Foreskin keratinocyte (primary cell): ENCODE measurements at places on chromosomes 7 and 10.

- DNase-seq: no peak
Measured at GRCh38 chr7:131649003-131649541, 92.6 kb upstream of the PODXL start.

DNA sequence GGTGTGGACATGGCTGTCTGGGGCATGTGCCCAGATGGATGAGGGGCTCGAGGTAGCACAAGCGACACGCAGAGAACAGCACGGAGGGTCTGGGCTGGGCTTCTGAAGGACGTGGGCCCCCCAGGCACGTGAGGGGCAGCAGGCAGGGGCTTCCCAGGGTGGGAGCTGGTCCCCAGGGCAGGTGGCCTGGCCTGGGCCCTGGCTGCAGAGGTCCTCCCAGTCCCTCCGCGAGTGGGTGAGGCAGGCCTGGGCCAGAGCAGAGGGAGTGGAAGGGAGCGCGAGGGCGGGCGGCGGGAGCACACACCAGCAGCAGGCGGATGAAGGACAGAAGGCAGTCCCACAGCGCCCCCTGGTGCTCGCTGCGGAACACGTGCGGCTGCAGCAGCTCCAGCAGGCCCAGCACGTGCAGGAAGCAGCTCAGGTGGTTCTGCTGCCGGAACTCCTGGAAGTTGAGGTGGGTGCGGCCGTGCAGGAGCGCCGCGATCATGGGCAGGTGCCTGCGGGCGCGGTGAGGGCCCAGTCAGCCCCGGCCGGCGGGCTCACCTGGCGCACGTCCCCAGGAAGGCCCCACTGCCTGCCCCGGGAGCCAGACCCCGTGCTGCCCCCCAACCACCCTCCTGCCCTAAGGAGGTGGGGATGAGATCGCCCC, 14.7 kb upstream of the MICALL2 start:
- DNase-seq: peak; percentile 84

GRCh38 chr10:13773043-13773442, 186.3 kb downstream of the PRPF18 start:
- DNase-seq: peak; percentile 63

- DNase-seq: no peak
Measured at GRCh38 chr7:151123158-151123821, 37.0 kb downstream of the AGAP3 start.

- no peak for DNase-seq
Measured at GRCh38 chr10:73910401-73910763, 550 bp upstream of the PLAU start.

DNA sequence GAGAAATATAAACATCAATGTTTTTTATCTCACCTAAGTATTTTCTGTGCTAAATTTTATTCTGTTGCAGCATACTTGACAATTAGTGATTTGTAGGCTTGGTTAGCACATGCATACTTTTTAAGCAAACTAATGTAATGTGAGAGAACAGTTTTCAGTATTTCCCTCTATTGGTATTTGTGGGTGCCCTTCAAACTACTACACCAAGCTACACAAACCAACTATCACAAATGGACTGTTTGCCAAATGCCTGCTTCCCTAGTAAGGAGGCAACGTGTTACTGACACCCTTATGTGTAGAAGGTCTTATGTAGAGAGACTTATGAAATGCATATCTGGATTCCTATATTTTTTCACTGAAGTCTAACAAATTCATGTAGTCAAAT, 98.4 kb upstream of the FZD1 start:
- no peak for DNase-seq

GRCh38 chr10:36185097-36185496, 543.0 kb upstream of the FZD8 start:
- no peak for DNase-seq

DNA sequence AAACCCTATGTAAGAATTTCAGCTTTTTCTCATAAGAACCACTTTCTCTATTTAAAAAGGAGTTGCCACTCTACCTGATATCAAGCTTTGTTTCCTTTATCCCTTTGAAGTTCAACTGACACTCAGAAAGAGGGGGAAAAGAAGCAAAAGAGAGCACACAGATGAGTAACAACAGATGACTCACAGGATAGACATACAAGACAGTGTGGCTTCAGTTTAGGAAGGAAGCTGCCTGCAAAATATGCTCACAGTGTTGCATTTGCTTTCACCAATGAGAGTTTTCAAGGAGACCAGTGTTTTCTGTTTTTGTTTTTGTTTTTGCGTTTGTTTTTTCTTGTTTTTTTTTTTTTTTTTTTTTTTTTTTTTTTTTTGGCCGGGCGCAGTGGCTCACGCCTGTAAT, 1181.6 kb downstream of the DNAJB9 start:
- DNase-seq: peak; percentile 40

GRCh38 chr10:79078367-79079053, 9.7 kb downstream of the ZMIZ1 start:
- no peak for DNase-seq

GRCh38 chr10:30014511-30014910, 44.9 kb downstream of the JCAD start:
- DNase-seq: no peak

DNA sequence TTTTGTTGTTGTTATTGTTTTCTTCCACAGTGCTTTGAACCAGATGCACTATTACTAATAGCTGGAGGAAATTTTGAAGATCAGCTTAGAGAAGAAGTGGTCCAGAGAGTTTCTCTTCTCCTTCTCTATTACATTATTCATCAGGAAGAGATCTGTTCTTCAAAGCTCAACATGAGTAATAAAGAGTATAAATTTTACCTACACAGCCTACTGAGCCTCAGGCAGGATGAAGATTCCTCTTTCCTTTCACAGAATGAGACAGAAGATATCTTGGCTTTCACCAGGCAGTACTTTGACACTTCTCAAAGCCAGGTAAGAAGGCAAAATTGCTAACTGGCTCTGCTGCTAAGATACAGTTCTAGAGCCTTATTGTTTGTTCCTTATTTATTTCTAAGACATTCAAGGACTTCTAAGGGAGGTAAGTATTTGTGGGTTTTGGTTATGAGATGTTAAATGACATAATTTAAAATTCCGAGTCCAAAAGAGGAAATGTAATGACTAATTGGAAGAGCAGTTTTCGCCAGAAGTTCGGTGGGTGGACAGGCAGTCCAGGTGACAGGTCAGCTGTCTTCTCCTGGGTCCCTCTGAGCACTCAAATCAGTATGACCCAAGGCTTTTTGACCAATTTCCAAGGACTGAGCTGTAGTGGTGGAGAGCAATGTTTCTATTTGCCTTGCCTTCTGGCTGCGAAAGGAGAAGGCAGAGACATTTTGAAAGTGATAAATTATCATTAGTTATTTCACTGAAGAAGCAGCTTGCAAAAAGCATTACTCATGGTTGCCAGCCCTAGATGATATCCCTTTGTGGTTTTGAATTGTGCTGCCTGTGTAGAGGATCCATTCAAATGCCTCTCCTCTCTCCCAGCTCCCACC, 10.1 kb downstream of the SLC39A12 start:
- peak; percentile 56 for DNase-seq

- DNase-seq: peak; percentile 23
Measured at GRCh38 chr7:76310102-76310957, 7.9 kb downstream of the HSPB1 start.

DNA sequence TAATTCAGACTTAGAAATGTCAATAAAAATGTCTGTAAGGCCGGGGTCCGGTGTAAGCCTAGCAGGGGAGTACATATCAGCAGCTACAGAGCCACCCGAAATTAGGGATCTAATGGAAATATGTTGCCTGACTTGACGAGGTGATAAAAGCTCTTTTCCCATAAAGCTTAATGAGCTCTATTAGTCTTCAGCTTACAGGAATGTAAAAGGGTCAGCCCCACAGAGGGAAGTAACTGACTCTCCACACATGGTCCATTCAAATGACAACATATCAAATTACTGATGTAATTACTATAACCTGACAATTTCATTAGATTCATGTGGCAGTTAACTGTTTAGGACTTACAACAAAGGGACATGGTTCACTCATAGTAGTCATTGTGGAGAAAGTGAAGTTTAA, 62.3 kb downstream of the ATE1 start:
- no peak for DNase-seq

- DNase-seq: peak; percentile 92
Measured at GRCh38 chr7:47783456-47784223, 164.6 kb downstream of the PKD1L1 start.

- DNase-seq: no peak
Measured at GRCh38 chr7:32262315-32262714, 192.1 kb upstream of the PDE1C start.

DNA sequence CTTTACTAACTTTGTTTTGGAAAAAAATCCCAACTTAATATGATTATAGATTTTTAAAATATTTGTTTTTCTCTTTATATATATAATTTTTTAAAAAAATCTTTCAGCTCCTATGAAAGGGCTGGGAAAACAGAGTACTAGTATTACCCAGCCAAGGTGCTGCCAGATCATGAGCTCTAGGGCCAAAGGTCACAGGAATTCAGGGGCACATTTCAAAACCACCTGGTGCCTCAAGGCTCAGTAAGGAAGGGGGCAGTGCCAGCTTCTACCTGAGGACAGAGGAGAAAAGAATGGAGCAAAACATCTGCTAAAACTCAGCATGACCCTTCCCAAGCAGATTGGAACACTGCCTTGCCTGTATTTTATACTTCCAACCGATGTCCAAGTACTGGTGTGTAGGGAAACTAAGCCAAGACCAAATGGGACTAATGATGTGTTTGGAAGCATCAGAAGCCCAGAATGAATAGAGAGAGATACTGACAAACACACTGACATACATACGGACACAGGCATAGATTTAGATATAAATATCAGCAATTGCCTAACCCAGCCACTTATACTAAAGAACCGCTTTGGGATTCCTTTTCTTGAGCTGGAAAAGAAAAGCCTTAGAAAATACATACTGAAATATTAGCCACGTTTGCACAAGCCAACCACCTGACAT, 667.3 kb downstream of the PARD3 start:
- no peak for DNase-seq

GRCh38 chr7:127733986-127734385, 82.0 kb downstream of the SND1 start:
- DNase-seq: no peak

- DNase-seq: peak; percentile 58
Measured at GRCh38 chr7:74355091-74355490, 65.9 kb downstream of the CLIP2 start.

GRCh38 chr10:111079241-111079760, 2.5 kb downstream of the ADRA2A start:
- no peak for DNase-seq

DNA sequence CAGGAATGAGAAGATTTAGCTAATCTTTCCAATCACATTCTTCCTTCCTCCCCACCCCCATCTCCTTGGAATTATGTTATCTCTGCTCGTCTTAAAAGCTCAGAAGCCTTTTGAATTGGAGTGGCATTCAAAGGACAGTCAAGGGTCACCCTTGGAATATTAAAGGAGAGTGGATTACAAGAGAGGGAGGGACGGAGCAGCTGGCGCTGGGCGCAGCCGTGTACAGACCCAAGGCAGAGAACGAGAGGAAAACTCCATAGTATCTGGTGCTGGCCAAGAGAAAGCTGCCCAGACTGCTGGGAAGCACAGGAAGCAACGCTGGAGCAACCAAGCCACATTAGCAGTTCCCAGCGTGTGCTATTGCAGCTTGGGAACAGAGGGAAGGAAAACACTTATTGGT, 95.7 kb downstream of the POU6F2 start:
- DNase-seq: no peak

GRCh38 chr10:130078120-130078519, 32.5 kb downstream of the C10orf143 start:
- no peak for DNase-seq

DNA sequence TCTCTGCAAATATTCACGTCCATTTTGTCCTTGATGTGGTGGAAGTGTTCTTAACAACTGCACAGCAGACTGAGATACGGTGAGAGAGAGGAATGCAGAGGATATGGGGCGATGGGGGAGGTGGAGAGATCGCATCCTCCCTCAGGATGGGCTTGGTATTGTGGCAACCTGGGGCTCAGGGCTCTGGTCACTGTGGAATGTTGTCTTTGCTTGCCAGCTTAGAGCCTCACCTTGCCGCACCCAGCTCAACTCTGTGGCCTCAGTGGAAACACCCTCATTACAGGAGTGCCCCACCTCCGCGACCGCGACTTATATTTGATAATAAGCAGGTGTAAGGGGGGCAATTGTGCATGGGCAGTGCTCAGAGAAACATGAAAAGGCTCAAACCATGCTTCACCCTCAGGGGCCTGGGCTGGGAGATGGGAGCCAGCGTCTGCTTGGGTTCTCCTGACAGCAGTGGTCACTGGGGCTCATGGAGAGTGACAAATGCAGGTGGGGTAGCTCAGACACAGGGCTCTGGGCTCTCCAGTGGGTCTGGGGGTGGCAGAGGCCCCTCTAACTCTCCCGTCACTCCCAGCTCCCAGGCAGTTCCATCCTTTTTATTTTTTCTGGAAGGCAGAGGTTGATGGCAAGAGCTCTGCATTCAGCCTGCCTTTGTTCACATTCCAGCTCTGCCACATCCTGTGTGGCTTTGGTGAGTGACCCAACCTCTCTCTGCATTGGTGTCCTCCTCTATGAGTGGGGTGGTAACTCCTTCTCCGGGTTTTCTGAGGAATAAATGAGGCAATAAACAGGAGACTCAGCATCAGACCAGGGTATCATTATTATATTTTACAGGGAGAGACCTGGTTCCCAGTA, 43.1 kb upstream of the EMX2 start:
- no peak for DNase-seq

- DNase-seq: no peak
Measured at GRCh38 chr7:41892356-41893100, 189.6 kb upstream of the INHBA start.

GRCh38 chr10:2963889-2964631, 103.3 kb upstream of the PFKP start:
- DNase-seq: no peak

DNA sequence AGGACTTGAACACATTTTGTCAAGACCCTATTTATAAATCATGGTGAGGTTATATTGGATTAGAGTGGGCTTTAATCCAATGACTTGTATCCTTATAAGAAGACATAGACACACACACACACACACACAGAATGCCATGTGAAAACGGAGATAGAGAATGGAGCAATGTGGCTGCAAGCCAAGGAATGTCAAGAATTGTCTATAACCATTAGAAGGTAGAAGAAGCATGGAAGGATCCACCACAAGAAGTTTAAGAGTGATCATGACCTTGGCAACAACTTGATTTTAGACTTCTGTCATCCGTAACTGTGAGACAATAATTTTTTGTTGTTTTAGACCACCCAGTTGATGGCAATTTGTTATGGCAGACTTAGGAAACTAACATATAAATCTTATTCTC, 514.2 kb downstream of the TFEC start:
- DNase-seq: no peak
